ENCODE measurements at places on chromosomes 4 and X.

DNA sequence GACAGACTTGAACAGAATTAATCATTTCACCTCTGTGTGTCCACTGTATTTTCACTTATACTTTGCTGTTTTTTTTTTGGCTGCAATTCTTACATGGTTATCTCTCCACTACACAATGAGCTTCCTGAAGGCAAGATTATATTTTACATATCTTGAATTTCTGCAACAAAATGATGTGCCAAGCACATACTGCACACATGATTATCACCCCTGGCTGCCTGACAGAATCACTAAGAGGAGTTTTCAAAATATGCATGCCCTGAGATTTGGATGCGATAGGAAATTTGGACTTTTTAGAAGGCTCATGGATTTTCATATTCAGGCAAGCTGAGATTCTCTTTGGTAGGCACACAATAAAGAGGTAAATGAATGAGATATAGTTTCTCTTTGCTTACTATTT, 1162.1 kb upstream of the IGFBP7 start:
- DNase-seq, result no peak

DNA sequence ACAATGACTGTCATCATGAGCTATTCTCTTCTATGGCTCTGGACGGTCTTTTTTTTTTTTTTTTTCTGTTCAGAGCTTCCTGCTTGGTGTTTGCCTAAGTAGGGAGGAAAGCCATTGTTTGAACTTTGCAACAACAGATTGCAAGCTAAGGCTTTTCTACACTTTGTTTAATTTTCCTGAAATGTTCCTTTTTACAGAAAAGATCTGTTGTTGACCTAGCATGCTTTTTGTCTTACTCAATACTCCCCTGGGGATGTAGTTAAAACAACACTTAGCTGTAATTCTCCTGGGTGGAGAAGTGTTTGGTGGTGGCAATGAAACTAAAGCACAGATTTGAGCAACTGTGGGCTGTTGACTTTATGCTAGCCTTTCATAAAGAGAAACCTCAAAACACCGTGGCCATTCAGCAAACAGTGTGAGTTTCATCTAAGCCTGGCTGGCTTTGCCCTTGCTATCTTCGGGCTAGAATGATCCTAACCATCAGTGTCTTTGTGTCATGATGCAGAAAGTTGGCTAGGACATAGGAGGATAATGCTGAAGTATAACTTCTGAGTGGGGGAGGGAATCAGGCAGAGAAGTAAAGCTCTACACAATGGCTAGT, 110.5 kb downstream of the ANXA3 start:
- no peak for DNase-seq

DNA sequence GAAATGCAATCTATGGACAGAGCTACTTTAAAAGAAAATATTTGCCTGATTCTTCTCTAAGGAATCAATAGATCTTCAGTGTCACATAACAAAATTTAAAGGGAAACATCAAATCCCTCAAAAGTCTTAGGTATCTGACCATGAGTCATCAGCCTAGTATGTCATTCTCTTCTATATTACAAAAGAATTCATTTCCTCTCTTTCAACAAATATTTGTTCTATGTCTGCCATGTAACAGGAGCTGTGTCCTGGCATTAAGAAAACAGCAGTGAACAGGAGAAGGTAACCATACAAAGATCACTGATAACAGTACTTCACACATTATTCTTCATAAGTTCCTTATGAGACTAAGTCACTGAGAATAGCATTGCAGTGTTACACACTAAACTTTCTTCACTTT, 243.6 kb upstream of the DKK2 start:
- no peak for DNase-seq

GRCh38 chr4:69056921-69057550, 39.2 kb upstream of the UGT2B7 start:
- DNase-seq, result no peak

- DNase-seq, result no peak
Observed at GRCh38 chr4:79872738-79873137, 200.3 kb downstream of the ANTXR2 start.

DNA sequence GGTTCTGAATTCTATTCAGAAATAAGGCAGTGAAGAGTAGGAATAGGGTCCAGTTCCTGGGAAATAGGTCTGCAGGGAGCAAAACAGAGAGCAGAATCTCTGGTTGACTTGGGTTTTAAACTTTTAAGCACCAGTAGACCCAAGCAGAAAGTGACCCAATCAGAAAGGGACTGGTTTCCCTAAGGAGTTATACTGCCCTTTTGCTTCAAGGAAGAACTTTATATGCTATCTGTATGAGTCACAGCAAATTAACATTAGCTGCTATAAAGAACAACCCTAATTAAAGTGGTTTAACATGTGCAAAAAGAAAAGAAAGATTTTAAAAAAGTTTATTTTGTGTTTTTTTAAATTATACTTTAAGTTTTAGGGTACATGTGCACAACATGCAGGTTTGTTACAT, 263.6 kb upstream of the EMCN start:
- no peak for DNase-seq

DNA sequence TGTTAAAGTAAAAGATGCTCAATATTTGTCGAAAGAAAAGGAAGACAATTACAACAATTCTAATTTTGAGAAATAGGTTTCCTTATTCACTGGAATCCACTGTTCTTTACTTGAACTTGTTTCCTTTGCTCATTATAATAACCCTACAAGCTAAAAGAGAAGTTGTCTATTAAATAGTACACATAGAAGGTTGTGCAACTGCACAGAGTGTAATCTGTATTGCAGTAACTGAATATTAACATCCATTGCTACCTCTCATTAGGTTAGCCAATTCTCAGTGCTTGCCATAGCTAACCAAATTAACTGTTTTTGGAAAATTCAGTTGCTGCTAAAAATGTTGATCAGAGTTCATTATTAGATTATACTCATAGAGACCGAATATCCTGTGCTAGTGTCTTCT, 120.0 kb downstream of the PDLIM5 start:
- no peak for DNase-seq

DNA sequence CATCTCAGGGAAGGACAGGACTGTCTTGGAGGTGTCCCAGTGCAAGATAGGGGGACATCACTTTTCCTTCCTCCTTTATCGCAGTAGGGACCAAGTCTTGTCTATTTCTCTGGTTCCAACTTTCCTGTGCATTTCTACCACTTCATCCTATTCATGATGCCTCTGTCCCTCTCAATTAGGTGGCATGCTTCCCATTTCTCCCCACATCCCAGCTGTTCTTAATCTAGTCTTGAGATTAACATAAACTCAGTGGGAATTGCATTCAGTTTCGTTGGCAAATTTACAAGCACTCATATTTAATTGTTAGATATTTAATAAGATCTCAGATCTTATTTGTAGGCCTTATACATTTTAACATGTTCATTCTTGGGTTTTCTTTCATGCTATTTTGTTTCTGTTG, 15.7 kb upstream of the ODAM start:
- no peak for DNase-seq

- no peak for DNase-seq
Observed at GRCh38 chr4:157791236-157791635, 381.6 kb downstream of the GASK1B start.
